ENCODE measurements at places on chromosomes 1 and 21. TPM values are rescaled to one million over a fixed set of nuclear protein-coding genes. Genes with fewer than 3 reads are reported as not detected.

GRCh38 chr1:198113342-198113750 is 43.5 kb upstream of the NEK7 start:
- DNase-seq: no peak
- H3K4me1 ChIP-seq: peaks cover 17% of the 10 kb centered on the region
- H3K27ac ChIP-seq: no peak overlapping the region
- H3K4me3 ChIP-seq: no peak overlapping the region
- H3K36me3 ChIP-seq: no peaks in the 10 kb centered on the region

DNA sequence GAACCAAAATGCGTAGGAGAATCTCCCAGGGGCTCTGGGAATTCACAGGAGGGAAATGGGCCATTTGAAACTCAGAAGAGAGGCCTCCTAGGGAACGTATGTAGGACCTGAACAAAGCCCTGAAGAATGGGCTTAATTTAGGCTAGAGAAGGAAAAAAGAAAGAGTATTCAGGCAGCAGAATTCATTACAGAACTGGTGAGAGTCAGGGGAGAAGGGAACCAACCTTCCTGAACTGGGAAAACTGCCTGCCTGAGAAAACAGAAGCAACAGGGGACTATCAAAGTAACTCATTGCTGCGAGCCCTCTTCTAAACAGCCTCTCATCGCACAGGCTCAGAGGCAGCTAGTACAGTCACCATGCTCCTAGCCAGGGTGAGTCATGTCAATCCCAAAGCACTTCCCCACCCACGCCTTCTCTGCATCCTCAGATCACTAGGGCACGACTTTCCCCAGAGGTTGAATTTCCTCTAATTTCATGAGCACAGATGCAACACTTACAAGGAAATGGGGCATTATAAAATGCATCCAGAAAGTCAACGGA is 98.1 kb downstream of the ADSS2 start:
- DNase-seq: peak; percentile 83
- H3K36me3 ChIP-seq: peaks cover 25% of the 10 kb centered on the region
- H3K4me3 ChIP-seq: peak overlapping the region; percentile 27
- no peaks in the 10 kb centered on the region for H3K27me3 ChIP-seq

GRCh38 chr1:245875581-245876261 is 631.4 kb downstream of the SMYD3 start:
- H3K27me3 ChIP-seq: no peaks in the 10 kb centered on the region
- no peak for DNase-seq
- H3K4me3 ChIP-seq: no peak overlapping the region
- H3K36me3 ChIP-seq: no peaks in the 10 kb centered on the region

DNA sequence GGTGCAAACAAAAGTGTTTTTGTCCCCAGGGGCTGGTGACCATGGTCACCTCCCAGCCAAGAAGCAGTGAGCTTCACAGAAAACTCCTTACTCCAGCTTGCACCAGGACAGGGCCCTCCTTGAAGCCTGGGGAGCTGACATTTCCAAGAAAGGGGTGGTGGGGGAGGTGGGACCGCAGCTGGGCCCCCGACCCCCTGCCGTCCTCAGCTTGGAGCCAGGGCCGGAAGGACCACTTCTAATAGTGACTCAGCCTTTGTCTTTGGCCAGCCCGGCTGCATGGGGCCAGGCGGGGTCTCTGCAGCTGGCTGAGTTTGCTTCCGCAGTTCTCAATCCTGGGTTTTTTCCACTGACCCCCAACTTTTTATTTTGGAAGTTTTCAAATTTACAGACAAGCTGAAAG is 136.5 kb upstream of the POU3F1 start:
- H3K27ac ChIP-seq: no peak overlapping the region
- H3K36me3 ChIP-seq: no peaks in the 10 kb centered on the region
- DNase-seq: no peak

GRCh38 chr1:54270543-54270942 is 70.6 kb downstream of the MRPL37 start:
- H3K36me3 ChIP-seq: no peaks in the 10 kb centered on the region
- H3K4me1 ChIP-seq: peaks cover 11% of the 10 kb centered on the region

DNA sequence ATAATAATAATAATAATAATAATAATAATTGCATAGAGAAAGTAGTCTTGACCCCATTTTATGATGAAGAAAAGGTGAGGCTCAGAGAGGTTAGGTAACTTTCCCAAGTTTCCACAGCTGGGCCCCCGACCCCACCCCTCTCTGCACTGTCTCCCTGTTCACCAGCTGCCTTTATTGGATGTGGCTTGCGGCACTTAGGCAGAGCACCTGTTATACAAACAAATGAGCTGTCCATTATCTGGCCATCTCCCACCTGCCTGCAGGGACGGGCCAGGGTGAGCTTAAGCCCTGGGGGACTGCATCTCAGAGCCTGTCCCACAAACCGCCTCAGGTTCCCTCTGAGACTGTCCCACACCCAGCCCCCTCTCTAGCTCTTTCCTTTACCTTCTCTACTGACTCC is 10.1 kb upstream of the EFNA1 start:
- H3K27me3 ChIP-seq: peaks cover 43% of the 10 kb centered on the region
- no peak for DNase-seq
- H3K4me1 ChIP-seq: peaks cover 7% of the 10 kb centered on the region
- H3K27ac ChIP-seq: no peak overlapping the region
- H3K36me3 ChIP-seq: no peaks in the 10 kb centered on the region
- H3K4me3 ChIP-seq: no peak overlapping the region

The SLC6A9 gene
- total RNA-seq: 18.2 TPM

The LYPD8 gene
- not detected for total RNA-seq

The LCE6A gene
- total RNA-seq: not detected

Measured in Calu3 (cell line).